ENCODE measurements at places on chromosomes 5 and 9. TPM values are rescaled to one million over a fixed set of nuclear protein-coding genes. Genes with fewer than 3 reads are reported as not detected.

GRCh38 chr5:132771503-132771998, 5.5 kb downstream of the SEPTIN8 start:
- no peak overlapping the region for H3K4me3 ChIP-seq
- H3K27ac ChIP-seq = no peak overlapping the region
- no peaks in the 10 kb centered on the region for H3K27me3 ChIP-seq
- no peak for DNase-seq
- H3K36me3 ChIP-seq = no peaks in the 10 kb centered on the region
- peaks cover 10% of the 10 kb centered on the region for H3K4me1 ChIP-seq

DNA sequence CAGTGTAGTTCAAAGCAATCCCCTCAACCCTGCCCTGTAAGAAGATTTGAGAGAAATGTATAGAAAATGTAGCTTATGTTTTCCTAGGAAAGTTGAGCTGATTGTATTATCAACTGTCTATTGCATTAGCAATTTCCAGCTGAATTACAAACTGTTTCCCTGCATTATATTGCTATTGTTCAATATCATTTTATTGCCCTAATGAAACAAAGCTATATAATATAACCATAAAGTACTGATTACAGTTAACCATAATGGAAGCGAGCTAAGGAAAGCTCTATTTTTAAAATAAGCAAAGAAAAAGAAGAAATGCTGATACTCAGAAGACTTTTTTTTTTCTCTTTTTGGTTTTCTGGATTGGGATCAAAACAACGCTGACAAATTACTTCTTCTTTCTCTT, 228.3 kb downstream of the EFNA5 start:
- no peak overlapping the region for H3K27ac ChIP-seq
- no peaks in the 10 kb centered on the region for H3K4me1 ChIP-seq
- peaks cover 2% of the 10 kb centered on the region for H3K27me3 ChIP-seq
- H3K36me3 ChIP-seq = no peaks in the 10 kb centered on the region
- no peak for DNase-seq
- no peak overlapping the region for H3K4me3 ChIP-seq

DNA sequence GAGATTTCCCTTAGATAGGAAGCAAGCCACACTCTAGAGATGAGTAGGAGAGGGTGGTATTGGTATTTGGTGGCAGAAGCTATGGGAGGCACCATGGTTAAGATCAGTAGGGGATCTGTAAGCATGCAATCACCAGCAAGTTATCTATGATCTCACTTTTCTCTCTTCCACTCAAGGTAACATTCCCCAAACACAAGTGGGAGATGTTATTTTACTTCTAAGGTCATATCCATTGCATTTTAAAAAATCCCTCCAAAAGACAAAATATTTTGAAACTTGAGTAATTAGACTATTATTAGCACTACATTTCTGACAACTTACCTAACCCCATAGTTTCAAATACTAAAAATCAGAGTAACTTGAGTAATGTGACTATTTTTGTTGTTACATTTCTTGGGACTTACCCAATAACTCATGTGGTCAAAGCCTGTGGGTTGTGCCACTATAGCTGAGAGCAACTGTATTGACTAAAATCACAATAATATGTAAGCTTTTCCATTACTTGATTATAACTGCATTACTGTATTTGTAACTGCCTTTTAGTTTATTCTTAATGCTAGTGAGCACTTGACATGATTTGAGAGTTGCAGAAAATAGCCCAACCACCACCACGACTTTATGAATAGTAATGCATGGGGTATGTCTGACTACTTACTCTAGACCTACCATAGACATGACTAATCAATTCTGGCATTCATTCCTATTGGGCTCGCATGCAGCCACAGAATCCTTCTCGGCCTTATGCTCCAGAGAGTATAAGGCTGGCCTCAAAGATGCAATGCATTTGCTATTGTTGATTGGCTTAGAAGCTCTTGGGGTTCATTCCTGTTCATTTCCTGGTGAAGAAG, 264.7 kb downstream of the TRIM32 start:
- no peak for DNase-seq
- no peaks in the 10 kb centered on the region for H3K27me3 ChIP-seq
- no peak overlapping the region for H3K4me3 ChIP-seq
- H3K36me3 ChIP-seq = no peaks in the 10 kb centered on the region
- H3K4me1 ChIP-seq = no peaks in the 10 kb centered on the region
- no peak overlapping the region for H3K27ac ChIP-seq

The F12 gene
- total RNA-seq = 1.6 TPM

DNA sequence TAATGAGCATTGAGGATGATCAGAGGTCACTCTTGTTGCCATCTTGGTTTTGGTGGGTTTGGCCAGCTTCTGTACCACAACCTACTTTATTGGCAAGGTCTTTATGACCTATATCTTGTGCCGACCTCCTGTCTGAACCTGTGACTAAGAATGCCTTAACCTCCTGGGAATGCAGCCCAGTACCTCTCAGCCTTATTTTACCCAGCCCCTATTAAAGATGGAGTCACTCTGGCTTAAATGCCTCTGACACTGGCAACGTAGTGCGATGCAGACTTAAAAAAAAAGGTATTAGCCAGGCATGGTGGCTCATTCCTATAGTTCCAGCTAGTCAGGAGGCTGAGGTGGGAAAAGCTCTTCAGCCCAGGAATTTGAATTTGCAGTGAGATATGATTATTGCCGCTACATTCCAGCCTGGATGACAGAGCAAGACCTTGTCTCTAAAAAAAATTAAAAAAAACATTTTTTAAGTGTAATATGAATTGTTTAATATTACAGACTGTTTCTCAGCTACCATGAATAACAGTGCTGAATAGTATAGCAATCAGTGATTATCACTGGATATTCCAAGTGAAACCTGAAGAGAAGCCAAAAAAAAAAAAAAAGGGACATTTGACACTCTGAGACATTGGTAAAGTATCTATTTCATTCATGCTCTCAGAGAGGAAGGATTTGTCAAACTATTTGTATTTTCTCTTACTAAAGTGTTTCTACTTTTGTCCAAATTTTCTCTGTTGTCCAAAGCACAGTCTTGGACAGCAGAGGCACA, 18.3 kb upstream of the STOM start:
- DNase-seq = no peak
- H3K27me3 ChIP-seq = peaks cover 12% of the 10 kb centered on the region
- H3K27ac ChIP-seq = no peak overlapping the region
- H3K4me3 ChIP-seq = no peak overlapping the region
- no peaks in the 10 kb centered on the region for H3K36me3 ChIP-seq

GRCh38 chr9:20697021-20697719, 13.1 kb downstream of the FOCAD start:
- no peak for DNase-seq
- H3K27me3 ChIP-seq = no peaks in the 10 kb centered on the region
- H3K36me3 ChIP-seq = peaks cover 4% of the 10 kb centered on the region
- H3K4me1 ChIP-seq = peaks cover 11% of the 10 kb centered on the region
- no peak overlapping the region for H3K4me3 ChIP-seq

The EHMT1 gene
- total RNA-seq = 87.1 TPM

DNA sequence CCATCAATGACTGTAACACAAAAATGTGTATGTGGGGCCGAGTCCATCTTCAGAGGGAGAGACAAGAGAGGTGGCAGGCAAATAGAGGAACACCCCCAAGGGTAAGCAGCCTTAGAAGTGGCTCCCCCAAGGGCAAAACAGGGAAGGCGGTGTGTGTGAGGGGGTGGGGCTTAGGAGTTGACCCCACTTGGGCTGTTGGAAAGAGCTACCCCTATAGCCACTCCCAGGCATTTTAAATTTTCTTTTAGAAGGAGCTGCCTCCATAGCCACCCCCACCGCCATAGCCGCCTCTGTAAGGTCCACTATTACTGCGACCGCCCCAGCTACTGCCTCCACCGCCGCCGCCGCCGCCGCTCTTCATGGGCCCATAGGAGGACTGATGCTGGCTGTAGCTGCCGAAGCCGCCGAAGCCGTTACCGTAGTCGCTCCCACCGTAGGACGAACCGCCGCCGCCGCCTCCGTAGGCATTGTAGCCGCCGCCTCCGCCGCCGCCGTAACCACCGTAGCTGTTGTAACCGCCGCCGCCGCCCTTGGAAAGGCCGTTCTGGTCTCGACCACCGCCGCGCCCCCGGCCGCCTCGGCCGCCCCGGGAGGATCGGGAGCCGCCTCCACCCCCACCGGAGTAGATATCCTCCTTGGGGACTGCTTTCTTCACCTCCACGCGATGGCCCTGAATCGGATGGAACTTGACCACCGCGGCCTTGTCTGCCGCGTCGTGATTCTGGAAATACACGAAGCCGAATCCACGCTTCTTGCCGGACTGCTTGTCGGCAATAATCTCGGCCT, 1.1 kb downstream of the HNRNPA0 start:
- peak; percentile 50 for DNase-seq
- H3K27ac ChIP-seq = peak overlapping the region; percentile 97
- peaks cover 27% of the 10 kb centered on the region for H3K4me1 ChIP-seq
- peak overlapping the region; percentile 86 for H3K4me3 ChIP-seq
- no peaks in the 10 kb centered on the region for H3K27me3 ChIP-seq

The CLIC3 gene
- total RNA-seq = 4.9 TPM

GRCh38 chr9:134987376-134987775, 69.7 kb upstream of the FCN1 start:
- no peaks in the 10 kb centered on the region for H3K4me1 ChIP-seq
- no peak overlapping the region for H3K4me3 ChIP-seq

- no peaks in the 10 kb centered on the region for H3K36me3 ChIP-seq
- no peak for DNase-seq
- peaks cover 1% of the 10 kb centered on the region for H3K4me1 ChIP-seq
- no peak overlapping the region for H3K4me3 ChIP-seq
Observed at GRCh38 chr5:76245590-76245989, 157.5 kb upstream of the IQGAP2 start.

Measured in activated CD4-positive, alpha-beta memory T cell treated with anti-CD3 and anti-CD28 coated beads, Interleukin-2, amount 10 ng/mL, durations not matched to agents 7 days and 5 days (primary cell).